ENCODE measurements at places on chromosomes 13 and 19.

- no peak for DNase-seq
Measured at GRCh38 chr19:57068921-57069697, 50.7 kb upstream of the USP29 start.

- no peak for DNase-seq
Measured at GRCh38 chr19:1141944-1142343, 32.1 kb downstream of the SBNO2 start.

DNA sequence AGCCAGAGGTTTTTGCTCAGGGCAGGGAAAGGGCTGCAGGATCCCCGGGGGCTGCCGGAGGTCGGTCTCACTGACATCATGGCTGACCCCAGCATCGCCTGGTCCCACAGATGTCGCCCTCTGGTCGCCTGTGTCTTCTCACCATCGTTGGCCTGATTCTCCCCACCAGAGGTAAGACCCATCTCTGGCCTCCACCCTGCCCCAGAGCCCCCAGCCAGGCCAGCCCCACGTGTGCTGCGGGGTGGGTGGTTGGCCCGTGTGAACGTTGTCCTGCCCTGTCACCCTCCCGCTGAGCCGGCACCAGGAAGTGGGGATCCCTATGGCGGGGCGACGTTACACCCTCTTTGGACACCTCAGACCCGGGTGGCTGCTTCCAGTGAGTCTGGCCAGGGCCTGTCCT, 906 bp downstream of the FXYD5 start:
- peak; percentile 39 for DNase-seq

DNA sequence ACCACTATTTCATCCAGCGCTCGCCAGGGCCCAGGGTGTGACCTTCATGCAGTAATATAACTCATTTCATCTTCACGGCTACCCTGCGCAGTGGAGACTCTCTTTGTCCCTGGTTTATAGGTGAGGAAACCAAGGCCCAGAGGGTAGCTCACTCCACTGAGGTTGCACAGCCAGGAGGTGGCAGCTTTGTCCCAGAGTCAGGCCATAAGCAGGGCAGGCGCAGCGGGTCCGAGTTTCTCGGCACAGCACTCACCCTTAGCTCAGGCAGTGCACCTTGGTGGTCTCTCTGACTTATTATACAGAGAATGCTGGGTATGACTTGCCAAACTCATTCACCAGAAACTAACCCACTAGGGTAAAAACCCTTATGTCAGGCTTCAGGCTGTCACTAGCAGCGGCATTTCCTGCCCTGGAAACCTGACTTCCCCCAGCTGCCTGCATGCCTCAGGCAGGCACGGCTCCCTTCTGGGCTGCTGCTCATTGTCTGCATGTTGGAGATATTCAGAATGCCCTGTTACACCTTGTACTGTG, 24.5 kb downstream of the PPP5C start:
- no peak for DNase-seq

DNA sequence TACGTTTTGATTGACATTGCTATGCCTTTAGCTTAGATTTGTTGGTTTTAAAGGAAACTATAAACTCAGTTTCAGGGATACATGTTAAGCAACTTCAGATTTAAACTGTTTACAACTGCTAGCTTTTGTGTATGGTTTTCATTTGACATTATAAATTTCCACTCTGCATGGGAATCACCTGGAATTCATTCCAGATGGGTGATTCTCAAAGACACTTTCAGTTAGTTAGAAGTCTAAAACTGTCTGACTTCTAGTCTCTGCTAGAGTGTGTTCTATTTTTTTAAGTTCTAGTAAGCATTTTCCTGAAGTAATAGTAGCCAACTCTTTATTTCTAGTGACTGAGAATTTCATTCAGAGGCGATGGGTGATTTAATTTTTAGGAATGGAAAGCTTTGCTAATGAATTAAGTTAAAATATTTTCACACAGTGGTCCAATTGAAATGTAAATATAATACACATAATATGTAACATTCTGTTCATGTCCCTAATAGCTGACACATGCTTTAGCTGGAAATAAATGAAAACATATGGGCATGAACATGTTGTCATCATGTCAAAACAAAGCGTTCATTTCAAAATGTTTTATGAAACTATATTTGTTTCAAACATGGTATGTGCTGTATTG, 58.3 kb upstream of the CSNK1A1L start:
- DNase-seq: no peak

DNA sequence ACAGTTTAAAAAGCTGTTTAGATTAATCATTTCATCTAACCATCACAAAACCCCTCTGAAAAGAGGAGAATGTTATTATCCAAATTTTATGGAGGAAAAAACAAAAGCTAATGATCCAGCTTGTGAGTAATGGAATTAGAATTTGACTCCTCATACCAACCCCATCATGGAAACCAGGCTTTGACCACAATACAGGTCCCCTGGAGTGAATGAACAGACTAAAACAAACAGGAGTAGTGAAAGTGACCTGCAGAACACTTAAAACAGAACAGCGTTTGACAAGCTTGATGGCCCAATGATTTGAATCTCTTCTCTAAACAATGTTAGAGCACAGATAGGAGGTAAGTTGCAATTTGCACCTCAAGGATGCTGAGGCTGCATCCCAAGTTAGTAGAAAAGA, 230.0 kb downstream of the DCT start:
- no peak for DNase-seq

DNA sequence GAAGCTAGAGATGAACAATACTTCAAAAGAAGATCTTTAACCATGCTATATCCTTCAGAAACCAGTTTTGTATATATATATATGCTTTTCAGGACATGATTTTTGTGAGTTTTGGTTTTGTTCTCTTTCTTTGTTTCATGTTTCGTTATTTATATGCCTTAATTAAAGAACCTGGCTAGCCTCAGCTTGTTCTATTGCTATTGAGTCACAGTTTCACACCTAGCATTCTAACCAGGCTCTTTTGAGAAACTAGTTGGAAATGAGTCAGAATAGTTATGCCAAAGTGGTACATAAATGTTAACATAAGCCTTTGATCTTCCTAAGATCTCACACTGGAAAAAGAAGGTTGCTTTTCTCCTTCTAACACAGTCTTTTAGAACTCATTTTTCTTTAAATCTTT, 1925.2 kb downstream of the OLFM4 start:
- DNase-seq: no peak

DNA sequence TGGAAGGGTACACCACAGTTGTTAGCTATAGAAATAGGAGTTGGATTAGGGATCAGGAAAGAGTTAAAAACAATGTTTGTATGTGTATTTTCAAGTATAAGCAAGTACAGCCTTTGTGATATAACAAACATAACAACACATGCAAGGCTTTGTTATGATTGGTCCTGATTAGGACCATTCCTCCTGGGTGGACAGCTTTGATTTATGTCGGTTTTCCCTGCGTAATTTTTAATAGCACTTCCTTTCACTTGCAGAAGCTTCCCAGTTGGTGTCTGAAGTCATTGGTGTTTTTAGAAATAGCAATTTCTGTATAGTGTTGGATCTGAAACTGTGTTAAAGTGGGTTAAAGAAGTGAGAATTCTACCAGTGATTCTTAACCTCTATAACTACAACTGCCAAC, 10.0 kb downstream of the FNDC3A start:
- DNase-seq: no peak

DNA sequence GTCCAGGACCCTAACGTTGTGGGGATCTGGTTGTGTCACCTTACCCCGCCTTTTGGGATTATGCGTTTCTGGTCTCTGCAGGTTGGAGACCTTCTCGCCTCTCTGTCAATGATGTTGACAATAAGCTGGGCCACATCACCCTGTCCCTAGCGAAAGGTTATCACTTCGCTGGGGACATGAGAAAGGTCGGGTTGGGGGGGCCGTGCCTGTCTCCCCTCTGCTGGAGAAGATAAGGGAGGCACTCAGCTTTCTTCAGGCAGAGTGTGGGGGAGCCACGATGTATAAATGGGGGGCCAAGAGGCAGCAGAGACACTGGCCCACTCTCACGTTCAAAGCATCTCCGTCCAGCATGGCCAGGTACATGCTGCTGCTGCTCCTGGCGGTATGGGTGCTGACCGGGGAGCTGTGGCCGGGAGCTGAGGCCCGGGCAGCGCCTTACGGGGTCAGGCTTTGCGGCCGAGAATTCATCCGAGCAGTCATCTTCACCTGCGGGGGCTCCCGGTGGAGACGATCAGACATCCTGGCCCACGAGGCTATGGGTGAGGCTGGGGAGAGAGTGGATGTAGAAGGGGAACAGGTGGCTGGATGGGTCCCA, at the start of gene RLN3:
Gene RLN3, plus strand, starts transcription at position 293 of the 595 bp plus-strand sequence. Its CDS starts 57 bp downstream, at position 350.
- DNase-seq: no peak

DNA sequence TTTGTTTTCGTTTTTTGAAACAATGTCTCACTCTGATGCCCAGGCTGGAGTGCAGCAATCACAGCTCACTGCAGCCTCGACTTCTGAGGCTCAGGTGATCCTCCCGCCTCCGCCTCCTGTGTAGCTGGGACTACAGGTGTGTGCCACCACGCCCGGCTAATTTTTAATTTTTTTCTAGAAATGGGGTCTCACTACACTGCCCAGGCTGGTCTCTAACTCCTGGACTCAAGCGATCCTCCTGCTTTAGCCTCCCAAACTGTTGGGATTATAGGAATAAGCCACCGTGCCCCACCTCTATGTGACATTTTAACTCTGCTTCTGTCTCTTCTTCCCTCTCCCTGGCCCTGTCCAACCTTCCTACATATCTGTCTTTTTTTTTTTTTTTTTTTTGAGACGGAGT, 5.1 kb downstream of the ATP1A3 start:
- no peak for DNase-seq

GRCh38 chr19:58559275-58560006, 1.0 kb upstream of the UBE2M start:
- DNase-seq: peak; percentile 82

- no peak for DNase-seq
Measured at GRCh38 chr19:45824531-45825262, 9.6 kb upstream of the RSPH6A start.

GRCh38 chr19:20078581-20079031, 806 bp downstream of the ZNF90 start:
- DNase-seq: no peak

GRCh38 chr19:12772323-12772722, 3.0 kb downstream of the HOOK2 start:
- no peak for DNase-seq

- DNase-seq: peak; percentile 94
Measured at GRCh38 chr13:72781451-72782439, at the start of the genes DIS3 and PIBF1. DIS3 (minus strand) TSS chr13:72781900; CDS start chr13:72781832, 68 bp downstream. PIBF1 (plus strand) TSS chr13:72782133; CDS start chr13:72783470, 1,337 bp downstream.

- no peak for DNase-seq
Measured at GRCh38 chr19:35720648-35721047, 2.8 kb downstream of the KMT2B start.

DNA sequence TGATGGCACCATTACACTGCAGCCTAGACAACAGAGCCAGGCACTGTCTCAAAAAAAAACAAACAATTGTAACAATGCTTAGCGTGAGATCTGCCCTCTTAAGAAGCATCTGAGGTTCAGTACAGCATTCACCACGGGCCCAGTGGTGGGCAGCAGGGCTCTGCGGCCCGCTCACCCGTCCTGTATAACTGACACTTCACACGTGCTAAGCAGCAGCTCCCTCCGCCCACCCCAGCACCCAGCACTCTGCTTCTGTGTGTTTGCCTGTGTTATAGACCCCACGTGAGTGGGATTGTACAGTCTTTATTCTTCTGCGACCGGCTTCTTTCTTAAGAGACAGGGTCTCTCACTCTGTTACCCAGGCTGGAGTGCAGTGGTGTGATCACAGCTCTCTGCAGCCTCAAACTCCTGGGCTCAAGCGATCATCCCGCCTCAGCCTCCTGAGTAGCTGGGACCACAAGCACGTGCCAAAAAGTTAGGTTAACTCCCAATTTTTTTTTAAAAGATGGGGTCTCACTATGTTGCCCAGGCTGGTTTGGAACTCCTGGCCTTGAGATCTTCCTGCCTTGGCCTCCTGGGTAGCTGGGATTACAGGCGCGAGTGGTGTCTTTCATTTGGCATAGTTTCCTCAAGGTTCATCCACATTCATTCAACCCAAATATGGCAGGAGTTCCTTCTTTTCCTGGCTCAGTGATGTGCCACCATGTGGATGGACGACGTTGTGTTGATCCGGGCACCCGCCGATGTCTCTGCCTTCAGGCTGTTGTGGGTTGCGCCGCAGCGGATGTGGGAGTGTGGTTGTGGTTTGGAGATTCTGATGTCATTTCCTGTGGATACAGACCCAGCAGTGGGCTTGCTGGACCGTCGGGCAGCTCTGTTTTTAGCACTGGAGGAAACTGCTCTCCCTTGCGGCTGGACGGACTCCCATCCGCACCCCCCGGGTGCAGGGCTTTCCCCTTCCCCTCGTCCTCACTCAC, 170.0 kb downstream of the KDM4B start:
- DNase-seq: peak; percentile 76

GRCh38 chr13:33369073-33369472, 83.5 kb upstream of the STARD13 start:
- no peak for DNase-seq

GRCh38 chr13:77536358-77536757, 852 bp downstream of the SCEL start:
- DNase-seq: no peak

DNA sequence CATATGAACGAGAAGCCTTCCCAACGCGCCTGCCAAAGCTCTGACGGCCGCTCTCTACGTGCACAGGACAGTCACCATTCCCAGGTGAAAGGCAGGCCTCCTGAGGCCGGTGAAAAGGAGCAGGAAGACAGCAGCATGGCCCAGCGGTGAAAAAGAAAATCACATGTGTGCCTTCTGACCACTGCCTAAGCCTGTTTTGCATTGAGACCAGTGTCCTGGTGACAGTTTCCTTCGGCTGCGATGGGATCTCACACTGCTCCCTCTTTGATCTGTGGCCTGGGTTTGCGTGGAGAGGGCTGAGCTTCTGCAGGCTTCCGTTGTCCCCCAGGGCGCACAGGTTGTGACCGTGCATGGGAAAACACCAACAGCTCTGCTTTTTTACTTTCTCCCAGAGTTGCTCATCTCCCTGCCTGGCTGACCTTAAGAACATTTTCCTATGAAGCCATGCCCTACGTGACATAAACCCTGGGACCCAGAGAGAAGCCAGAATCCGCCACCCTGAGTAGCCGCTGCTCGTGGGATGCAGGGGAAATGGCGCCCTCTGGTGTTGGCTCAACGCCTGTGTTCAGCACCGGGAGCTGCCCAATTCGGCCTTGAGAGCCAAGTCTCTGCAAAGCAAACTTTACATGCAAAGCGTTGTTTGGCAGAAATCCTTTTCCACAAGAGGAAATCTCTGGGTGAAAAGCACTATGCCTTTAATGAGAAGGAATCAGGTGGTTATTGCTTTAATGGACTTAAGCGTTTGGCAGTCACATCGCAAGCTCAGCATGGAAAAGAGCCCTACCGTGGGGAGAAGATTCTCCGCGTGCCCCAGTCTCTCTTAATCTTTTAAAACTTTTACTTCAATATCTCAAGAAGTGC, 112.2 kb upstream of the GPR12 start:
- DNase-seq: peak; percentile 48

DNA sequence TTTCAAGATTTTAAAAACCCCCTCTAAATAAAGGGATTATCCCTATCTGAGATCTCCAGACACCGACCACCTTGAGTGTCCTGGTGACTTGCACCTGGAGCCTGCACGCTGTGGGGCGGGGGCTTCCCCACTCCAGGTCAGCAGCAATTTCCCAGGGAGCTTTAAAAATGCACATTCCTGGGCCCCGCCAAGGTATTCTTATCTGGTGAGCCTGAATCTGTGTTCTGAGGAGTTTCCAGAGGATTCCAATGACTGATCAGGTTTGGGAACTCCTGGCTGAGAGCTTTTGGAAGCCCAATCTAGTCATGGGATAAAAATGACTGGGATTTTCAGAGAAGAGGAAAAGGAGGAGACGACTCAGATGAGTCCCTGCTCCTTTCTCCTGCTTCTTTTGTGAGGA, 66.1 kb downstream of the FGF9 start:
- DNase-seq: no peak
